Effector CD8-positive, alpha-beta T cell (primary cell): ENCODE measurements at places on chromosomes 5 and 9.

- DNase-seq: no peak
Measured at GRCh38 chr5:142325725-142326479, 1.1 kb upstream of the SPRY4 start.

- DNase-seq: no peak
Measured at GRCh38 chr5:150078802-150079689, 7.3 kb downstream of the CSF1R start.

DNA sequence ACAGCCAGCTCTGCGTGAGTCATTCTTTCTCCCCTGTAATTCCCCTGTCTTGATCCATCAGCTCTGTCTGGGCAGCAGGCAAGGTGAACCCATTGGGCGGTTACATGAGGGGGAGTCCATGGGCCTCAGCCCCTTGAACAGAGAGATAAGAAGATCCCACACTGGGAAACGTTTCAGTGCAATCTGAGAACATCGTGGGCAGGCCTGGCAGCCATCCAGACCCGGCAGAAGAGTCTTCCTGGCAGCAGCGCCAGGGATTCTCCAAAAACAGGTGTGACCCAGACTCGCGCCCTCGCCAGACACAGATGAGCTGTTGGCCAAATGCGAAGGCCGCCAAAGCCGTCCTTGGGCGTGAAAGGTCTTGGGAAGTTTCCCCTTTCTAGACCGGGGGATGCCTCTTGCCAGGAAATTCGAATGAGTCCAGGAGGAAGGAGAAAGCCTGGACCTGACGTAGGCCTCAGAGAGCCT is 6.4 kb upstream of the SLC12A7 start:
- DNase-seq: no peak

DNA sequence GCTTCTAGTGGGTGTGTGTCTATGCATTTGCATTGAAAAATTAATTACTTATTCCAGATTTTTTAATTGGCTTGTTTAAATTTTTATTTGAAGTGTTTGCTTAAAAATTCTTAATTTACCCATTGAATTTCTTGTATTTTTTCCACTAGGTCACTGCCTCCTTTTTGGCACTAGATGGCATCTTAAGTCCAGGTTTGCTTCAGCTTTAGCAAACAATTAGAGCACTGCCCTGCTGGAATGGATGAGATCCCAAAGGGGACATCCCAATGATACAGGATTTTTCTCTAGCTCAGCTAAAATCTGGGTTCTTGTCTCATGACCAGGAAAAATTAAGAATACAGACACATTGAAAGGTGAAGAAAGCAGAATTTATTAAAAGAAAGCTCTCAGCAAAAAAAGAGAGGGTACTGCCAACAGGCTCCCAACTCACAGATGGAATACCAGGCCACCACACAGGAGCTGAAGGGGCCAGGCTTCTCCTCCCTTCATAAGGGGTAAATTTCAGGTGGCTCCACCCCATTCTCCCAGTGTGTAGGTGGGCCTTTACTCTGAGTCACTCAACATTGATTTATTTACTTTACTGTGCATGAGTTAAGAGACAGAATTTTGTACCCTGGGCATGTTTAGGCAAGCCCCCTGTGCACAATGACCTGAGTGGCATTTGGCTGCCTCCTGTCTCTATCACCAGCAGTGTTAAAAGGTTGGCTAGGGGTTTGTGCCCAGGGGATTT is 532.4 kb downstream of the ANXA1 start:
- DNase-seq: no peak

DNA sequence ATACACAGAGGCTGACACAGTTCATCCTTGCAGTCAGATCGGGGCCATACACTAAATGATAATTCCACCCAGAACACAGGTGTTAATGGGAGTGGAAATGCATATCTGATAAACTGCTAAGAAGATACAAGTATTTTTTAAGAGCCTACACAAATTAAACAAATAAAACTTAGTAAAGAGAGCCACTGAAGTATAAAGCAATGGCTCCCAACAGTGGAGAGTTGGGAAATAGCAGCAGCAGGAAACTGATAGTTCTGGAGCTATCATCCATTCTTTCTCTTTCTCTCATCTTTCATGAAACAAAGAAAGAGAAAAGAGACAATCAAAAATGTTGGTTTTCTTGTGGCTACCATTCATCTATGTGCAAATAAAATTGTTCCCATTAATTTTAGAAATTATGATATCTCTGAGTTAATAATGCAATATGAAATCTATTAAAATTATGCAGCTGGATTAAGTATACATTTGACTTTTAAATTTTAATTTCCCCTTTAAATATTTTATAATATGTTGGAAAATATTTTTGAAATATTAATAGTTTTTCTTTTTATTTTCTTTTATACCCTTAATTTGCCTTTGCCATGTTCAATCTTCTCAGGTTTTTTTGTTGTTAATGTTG is 120.8 kb downstream of the EMB start:
- no peak for DNase-seq

DNA sequence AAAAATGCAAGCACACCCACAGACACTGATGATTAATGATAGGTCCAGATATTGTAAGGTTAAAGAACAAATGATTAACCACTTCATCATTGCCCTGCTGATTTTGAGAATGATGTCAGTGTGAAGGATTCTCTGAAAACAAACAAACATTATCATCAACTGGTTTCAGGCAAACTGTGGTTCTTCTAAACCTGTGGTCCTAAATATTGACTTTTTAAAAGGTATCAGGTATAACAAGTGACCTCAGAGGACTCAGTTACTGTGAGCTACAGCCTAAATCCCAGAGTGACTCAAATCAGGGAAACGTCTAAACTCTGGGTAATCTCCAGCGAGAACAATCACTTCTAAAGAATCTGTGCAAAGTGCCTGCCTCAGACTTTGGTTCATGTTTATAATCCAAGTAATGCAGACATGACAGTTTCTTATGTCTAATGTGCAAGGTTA is 172.3 kb upstream of the CDH6 start:
- DNase-seq: no peak

DNA sequence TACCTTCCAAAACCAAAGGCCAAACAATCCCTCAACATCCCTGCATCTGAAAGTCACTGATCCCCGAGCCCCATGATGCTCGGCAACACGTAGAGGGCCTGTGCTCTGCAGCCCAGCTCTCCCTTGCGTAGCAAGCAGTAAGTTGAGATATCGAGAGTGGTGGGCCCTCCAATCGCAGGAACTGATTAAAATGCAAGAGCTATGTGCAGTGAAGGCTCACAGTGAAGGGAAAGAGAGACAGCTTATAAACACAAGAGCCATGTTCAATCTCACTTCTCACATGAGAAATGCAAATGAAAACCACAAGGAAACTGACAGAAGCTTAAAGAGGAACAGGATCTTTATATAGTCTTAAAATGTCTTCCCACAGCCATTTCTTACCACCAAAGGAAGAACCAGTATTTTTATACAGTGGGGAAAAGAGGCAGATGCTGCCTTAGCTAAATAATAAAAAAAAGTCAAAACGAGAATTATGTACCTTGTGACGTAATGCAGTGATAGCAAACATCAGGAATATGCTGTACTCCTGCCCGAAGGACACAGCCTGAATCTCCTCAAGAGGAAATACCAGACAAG is 24.6 kb downstream of the TTF1 start:
- no peak for DNase-seq

GRCh38 chr5:76291305-76292077 is 111.6 kb upstream of the IQGAP2 start:
- no peak for DNase-seq

GRCh38 chr5:96292582-96293247 is 140.3 kb downstream of the PCSK1 start:
- no peak for DNase-seq

- DNase-seq: no peak
Measured at GRCh38 chr5:120655828-120656435, 191.8 kb downstream of the PRR16 start.

DNA sequence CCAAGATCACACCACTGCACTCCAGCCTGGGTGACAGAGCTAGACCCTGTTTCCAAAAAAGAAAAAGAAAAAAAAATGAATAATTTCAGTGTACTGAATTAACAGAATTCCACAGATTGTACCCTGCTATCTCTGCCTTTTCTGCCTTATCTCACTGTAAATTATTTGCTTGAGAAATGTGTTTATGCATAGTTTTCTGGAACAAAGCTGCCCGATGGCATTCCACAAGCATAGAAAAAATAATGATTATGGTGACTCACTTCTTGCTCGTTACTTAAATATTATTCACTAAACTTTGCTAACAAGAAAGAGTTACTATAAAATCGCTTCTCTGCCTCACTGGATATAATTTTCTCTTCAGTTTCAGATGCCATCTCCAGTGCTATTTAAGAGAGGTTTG is 88.7 kb upstream of the FAM169A start:
- DNase-seq: no peak

DNA sequence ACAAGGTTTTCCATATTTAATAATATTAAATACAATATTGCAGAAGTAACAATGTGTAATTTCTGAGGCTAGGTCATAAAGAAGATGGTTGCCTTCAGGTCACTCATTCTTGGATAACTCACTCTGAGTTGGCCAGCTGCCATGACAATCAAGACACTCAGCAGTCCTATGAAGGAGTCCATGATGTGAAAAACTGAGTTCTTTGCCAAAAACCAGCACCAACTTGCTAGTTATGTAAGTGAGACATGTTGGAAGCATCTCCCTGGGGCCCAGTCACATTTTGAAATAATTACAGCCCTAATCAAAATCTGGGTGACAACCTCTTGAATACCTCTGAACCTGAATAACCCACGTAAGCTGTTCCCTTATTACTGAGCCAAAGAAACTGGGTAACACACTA is 453.2 kb downstream of the CDH18 start:
- DNase-seq: no peak

GRCh38 chr9:133331641-133332380 is 4.2 kb downstream of the SURF6 start:
- no peak for DNase-seq

DNA sequence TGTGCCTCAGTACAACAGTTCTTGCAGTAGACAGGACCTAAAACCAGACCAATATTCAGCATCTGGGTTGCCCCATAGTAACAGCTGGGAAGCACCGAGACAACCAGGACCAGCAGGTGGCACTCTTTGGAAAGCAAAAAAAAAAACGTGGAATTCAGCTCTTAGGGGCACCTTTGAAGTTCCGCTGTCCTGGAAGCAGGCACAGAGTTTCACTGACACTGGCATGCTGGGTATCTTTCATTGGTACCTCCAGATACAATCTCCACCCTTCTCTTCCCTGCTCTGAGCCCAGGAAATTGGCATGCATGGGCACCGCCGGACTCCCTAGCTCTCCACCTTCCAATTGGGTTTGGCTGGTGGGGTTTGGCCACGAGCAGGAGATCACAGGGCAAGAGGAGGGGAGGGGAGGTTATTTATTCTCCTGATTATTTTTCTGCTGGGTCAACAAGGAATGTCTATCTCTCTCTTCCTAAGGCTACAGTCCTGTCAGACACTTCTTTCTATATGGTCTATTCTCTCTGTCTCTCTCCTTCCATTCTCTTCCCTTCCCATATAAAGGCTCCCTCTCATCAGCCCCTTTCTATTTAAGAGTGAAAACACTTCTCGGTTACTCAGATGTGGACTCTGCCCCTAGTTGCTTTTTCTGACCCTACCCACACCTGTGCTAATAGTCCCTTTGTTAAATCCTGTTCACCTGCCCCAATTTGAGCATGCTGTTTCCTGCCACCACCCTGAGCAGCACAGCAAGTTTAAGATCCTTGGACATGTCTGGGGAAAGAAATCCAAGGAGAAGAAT is 1.9 kb upstream of the IDNK start:
- no peak for DNase-seq

DNA sequence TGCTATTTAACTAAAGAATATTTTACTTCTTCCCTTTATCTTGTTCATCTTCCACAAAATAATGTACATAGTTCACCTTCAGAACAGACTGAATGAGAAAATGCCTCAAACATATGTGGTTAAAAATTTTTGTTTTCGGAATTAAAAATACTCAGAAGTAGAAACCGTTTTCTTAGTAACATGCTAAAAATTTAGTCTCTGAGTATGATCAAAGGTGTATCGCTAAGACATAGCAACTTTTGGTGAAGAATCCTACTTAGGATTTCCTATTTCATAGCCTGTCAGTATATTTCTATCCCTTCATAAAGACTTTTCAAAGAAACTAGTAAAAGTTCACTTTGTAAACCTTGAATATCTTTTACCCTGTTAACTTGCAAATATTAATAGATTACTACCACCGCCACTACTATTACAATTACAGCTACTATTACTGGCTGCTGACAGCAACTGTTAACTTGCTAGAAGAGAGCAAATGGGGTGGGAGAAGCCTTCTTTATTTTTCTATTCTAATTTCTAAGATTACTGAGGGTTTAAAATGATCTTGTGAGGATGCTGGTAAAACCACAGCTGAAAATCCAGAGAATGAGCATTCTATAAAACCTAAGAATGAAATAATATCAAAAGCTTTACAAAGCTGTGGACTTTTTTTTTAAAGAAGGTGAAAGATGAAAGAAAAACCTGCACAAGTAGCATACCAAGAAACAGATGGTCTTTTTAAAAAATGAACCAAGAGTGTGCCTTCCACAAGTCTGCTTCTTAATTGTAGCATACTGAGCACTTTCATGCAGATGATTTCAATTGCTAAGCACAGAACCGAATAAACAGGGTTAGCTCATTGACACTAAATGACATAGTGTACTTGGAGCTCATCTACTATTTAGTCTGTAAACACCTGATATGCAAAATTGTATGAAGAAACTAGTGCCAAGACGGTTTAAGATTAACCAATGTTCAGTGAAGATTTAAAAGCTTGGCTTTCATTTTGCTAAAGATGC is 246.3 kb upstream of the EFNA5 start:
- no peak for DNase-seq

- DNase-seq: no peak
Measured at GRCh38 chr9:117242082-117242481, 172.8 kb downstream of the ASTN2 start.

- DNase-seq: no peak
Measured at GRCh38 chr9:133199648-133200321, 9.3 kb downstream of the OBP2B start.

- DNase-seq: no peak
Measured at GRCh38 chr9:134434894-134435506, 108.7 kb downstream of the RXRA start.

DNA sequence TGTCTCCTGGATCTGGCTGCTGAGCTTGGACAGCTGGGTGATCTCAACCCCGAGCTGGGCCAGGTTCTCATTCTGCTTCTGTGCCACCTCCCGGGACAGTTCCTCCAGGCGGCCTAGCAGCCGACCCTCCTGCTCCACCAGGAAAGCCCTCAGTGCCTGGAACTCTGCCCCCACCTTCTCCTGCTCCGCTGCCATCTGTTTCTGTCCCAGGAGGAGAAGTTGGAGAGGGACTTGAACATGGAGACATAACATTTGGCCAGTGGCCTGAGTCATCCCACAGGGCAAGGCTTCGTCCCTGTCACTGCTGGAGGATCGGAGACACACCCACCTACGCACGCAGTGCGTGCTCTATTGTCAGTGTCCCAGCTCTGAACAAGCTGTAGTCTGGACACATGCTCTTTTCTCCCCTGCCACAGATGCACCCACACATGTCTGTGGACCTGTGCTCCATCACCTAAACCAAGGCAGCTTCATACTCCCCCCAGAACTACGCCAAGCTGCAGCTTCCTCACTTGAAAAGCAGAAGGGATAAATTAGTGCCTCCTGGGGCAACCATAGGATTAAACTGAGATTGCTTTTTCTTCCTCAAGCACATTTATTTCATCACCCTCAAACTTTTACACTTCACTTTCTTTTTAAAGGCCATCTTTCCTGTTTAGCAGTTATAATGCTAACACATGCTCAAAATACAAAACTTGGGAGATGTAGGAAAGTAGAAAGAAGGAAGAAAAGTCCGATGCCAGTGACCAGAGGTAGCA is 4.9 kb downstream of the TRIM7 start:
- no peak for DNase-seq
